GM12864 (cell line): ENCODE measurements at places on chromosomes 2 and 18.

DNA sequence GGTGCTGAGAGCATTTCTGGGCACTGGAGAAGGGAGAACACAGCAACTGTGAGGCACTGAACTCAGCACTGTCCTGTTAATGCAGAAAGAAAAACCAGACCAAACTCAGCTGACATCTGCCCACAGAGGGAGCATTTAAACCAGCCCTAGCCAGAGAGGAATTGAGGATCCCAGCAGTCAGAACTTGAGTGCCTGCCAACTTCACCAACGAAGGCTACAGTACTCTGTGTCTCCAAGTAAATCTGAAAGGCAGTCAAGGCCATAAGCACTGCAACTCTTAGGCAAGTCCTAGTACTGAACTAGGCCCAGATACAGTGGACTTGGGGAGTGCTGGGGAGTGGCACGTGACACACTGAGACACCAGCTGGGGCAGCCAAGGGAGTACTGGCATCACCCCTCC, 176.2 kb upstream of the ZC3H15 start:
- no peak for DNase-seq

DNA sequence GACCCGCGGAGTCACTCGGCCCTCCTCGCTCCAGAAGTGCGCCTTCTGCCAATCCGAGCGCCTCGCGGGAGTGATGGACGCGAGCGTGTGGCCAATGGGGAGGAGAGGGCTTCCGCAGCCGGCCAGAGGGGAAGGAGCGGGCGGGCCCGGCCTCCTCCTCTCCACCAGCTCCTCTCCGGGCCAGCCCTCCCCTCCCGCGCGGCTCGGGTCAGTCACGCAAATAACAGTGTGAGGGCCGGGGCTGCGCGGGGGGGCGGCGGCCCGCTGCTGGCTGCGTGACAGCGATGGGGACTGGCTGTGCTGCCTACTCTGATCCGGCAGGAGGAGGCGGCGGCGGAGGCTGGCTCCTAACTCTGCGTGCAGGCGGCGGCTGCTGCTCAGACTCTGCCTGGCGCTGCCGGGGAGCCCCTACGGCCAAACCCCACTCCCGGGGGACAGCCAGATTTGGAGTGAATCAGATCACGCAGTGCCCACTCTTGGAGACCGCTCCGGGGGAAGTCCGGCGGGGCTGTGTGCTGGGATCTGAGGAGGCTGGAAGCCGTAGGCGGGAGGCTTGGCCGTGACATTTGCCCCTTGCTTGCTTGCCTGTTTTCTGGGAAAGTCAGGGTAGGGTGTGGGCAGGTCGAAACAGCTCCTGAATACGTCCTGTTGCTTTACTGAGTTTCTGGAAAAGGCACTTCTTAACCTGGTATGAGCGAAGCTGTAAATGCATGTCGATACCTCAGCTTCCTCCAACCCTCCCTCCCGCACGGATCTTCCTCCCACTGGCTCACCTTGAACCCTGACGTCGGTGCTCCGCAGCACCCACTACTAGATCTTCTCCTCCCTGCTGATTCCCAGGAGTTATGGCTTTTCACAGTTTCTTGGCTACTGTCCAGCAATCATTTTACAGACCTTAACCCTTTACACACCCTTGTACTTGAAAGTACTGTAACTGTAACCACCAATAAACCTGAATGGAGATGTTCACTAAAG, 97.9 kb upstream of the SERTAD2 start:
- no peak for DNase-seq

- DNase-seq: no peak
These were observed 114.5 kb downstream of the CDH2 start for GRCh38 chr18:28062443-28062842.

DNA sequence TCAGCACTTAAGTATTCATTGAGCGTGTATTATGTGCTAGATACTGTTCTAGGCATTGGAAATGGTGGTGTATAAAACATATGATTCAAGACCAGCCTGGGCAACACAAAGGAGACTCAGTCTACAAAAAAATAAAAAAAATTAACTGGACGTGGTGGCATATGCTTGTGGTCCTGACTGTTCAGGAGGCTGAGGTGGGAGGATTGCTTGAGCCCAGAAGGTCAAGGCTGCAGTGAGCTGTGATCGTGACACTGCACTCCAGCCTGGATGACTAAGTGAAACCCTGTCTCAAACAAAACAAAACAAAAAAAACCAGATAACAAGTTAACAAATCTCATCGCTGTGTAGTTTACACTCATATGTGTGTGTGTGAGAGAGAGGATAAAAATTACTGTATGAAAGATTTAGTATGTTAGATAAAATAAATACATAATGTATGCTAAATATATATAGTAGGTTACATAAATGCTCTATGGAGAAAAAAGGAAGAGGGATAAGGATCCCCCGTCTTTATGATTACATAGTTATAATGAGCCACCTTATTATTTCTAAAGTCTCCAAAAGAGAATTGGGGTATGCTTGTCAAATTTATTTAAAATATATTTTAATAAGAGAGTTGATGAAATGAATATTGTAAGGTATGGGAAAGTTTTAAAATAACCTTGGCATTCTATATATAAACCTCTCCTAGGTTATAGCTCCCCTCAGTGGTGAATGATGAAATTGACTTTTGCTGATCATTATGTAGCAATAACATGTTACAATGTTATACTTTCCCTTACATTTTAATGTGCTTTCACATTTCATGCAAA, 69.2 kb downstream of the EHBP1 start:
- peak; percentile 7 for DNase-seq

GRCh38 chr2:209533391-209533790, 109.5 kb downstream of the MAP2 start:
- no peak for DNase-seq

DNA sequence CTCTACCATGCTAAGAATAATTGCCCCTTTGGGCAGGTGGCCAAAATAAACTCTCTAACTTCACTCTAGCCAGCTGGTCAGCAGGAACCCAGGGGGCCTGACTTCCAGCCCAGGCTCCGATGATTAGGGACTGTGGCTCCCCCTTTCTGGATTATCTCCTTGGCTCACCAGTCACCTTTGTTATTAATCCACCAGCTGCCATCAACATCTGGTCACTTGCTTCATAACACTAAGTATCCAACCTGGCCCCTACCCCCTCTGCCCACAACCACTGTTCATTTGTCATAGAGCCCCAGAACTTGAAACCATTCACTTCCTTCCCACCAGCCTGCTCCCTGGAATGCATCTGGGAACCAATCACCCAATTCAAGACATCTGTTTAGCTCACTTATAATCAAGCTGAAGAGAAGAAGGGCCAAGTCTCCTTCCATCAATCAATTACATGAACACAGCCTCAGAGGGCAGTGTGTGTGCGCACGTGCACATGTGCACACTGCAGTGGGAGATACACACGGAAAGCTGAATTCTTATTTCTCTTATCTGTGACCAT, 215.1 kb downstream of the ALK start:
- no peak for DNase-seq

GRCh38 chr2:186201371-186201770, 284.7 kb upstream of the ZC3H15 start:
- no peak for DNase-seq

- no peak for DNase-seq
These were observed 34.5 kb downstream of the EMILIN2 start for GRCh38 chr18:2881088-2881839.

DNA sequence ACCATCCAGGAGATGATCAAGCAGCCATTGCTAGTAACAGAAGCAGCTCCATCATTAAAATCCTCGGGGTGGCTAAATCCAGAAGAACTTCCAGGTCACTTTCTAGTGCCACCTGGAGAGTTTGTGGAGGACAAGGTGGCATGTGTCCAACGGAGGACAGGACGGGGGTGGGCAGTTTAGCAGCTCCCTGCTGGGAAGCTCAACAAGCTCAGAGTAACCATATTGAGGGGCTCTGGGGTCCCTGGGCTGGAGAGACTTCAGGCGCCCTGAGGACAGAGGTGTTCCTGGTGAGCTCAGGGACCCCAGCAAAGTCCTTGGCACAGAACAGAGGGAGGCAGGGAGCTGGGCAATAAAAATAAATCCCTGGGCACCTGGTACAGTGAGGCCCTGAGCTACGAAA, 140.0 kb upstream of the FHL2 start:
- no peak for DNase-seq

GRCh38 chr2:70785137-70785911, 5.1 kb downstream of the FIGLA start:
- DNase-seq: no peak
